ENCODE measurements at places on chromosomes 1 and 21.
A peak's percentile ranks its signal among the peaks of the same experiment; 100 is the strongest.

DNA sequence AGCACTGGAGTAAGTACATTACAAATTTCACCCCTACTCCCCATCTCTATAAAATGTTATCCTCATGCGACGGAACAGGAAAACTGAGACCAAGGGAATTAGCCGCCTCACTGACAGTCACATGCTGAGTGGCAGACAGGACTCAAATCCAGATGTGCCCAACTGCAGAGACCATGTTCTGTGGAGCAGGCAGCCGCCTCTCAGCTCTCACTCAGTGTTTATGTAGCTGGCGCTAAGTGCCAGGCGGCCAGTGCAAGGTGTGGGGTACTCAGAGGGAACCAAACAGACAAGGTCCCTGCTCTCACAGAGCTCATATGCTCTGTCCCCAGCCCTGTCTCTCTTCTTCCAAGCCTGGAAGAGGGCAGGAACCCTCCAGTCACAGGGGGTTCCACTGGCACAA is 5.1 kb downstream of the CAPZB start:
- no peak for DNase-seq

DNA sequence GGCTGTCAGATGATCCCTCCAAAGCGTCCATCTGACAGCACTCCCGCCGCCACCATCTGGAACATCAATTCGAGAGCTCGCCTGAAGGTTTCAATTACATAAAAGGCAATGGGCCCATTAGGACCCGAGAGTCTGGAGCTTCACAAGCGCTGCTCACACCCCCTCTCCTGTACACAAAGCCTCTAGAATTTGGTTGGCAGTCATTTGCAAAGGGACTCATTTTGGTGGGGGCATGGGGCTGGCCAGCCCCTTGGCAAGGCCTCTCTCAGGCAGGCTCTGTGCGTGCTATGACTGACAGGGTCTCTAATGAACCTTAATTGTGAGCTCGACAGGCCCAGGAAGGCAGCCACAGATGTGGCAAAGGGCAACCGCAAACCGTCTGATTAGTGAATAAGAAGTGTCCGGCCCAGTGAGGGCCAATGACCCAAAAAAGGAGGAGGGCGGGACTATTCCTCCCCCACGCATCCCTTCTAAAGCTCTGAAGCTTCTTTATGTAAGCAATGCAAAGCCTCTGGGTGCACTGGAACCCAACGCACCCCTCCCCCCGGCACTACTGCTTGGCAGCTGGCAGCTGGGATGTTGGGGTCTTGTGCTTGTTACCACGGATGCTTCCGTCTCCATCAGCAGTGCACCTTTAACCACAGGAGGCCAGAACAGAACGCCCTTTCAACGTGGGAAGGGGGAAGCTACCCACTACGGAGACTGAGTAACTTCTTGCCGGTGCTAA is 79.4 kb downstream of the CAPZB start:
- peak; percentile 75 for DNase-seq

DNA sequence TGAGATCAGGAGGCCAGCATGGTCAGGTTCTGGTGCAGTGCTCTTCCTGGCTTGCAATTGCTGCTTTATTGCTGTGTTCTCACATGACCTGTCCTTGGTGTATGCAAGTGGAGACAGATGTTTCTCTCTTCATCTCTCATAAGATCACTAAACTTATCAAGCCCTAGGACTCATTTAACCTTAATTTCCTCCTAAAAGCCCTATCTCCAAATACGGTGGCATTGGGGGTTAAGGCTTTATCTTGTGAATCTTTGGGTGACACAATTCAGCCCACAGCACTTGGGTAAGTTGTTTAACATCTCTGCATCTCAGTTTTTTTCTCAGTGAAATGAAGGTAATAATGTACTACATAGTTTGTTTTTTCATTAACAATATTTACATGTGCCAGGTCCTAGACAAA is 152.4 kb downstream of the RWDD3 start:
- DNase-seq, result no peak

- DNase-seq, result no peak
These were observed 44.6 kb upstream of the CNN3 start for GRCh38 chr1:94971491-94971924.

- DNase-seq, result no peak
These were observed 99.8 kb downstream of the PTPN14 start for GRCh38 chr1:214451596-214451995.

DNA sequence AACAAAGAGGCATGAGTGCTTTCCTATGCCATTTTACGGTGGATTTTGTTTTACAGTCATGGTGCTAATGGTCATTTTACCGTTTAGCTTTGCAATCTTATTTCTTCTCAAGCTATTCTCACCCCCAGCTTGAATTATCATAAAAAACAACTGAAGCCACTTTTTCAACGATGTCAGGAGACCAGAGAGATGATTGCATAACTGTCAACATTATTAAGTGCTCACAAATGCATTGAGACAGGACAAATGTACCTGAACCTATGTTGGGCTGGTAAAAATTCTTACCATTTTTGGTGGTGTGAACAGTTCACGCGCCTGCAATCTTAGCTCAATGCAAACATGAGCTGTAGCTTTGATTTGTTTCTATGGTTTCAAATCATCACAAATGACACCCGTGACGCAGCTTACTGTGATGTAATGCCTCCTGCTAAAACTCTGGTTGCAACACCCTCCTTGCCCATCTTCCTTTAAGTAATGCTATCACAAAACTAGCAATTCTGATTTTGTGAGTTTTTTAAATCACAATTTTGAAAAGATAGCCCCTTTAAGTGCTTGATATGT is 104.4 kb downstream of the UCHL5 start:
- no peak for DNase-seq

DNA sequence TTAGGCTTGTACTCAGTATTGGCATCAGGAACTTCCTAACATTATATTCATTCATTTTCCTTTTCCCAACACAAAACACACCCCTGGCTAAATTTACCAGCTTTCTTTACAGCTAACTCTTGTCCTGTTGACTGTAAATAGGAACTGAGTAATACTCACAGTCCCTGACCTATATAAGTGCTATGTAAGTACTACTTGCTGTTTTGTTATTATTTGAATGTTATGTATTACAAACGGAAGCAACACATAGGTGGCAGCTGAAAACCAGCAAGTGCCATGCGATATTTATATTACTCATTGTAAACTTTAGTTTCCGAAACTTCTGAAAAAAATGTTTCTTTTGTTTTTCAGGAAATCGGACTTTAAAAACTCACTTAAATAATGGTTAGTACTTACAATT is 21.5 kb downstream of the PTGER3 start:
- DNase-seq, result no peak
